ENCODE measurements at places on chromosomes 13 and 19.
A peak's percentile ranks its signal among the peaks of the same experiment; 100 is the strongest.

GRCh38 chr13:94936633-94937032 is 224.3 kb upstream of the SOX21 start:
- H3K4me1 ChIP-seq: no peaks in the 10 kb centered on the region
- H3K4me3 ChIP-seq: no peak overlapping the region
- DNase-seq: no peak
- peaks cover 3% of the 10 kb centered on the region for H3K27me3 ChIP-seq
- no peak overlapping the region for H3K27ac ChIP-seq

GRCh38 chr19:41697198-41697855 is 9.3 kb upstream of the CEACAM7 start:
- no peak for DNase-seq
- no peak overlapping the region for H3K27ac ChIP-seq
- no peaks in the 10 kb centered on the region for H3K27me3 ChIP-seq
- peaks cover 4% of the 10 kb centered on the region for H3K36me3 ChIP-seq
- H3K4me3 ChIP-seq: no peak overlapping the region

DNA sequence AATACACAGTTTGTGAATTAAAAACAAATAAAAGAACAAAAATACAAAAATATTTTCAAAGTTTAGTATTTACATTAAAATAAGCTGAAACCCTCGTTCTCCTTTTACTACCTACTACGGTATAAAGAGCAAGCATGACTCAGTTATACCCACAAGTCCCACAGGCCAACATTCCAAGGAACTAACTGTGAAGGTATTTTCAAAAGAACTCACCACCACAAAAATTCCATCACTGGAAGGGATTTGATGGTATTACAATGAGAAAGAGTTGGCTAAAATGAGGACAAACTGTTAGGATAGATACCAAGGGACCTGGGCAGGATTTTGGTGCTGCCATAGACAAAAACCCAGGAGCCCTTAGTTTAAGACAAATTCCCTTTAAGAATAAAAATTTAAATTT is 122.7 kb downstream of the TBC1D4 start:
- no peak overlapping the region for H3K4me3 ChIP-seq
- H3K27me3 ChIP-seq: no peaks in the 10 kb centered on the region
- peaks cover 10% of the 10 kb centered on the region for H3K4me1 ChIP-seq
- DNase-seq: no peak
- H3K36me3 ChIP-seq: no peaks in the 10 kb centered on the region

GRCh38 chr13:44404261-44405132 is 30.9 kb downstream of the SERP2 start:
- no peaks in the 10 kb centered on the region for H3K36me3 ChIP-seq
- peaks cover 3% of the 10 kb centered on the region for H3K27me3 ChIP-seq
- H3K4me1 ChIP-seq: peaks cover 43% of the 10 kb centered on the region

DNA sequence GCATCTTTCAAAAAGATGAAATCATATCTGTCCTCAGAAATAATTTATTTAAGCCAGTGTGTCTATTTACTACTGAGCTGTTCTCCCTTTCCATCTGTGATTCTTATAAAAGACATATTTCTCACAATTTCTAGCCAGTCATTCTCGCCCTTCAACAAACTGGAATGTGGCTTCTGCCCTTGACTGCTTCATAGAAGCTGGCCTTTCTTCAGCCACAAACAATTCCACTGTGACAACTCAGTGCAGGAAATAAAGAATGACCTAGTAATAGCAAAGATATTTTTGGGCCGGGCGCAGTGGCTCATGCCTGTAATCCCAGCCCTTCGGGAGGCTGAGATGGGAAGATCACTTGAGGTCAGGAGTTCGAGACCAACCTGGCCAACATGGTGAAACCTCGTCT is 655.5 kb downstream of the PCDH9 start:
- H3K4me3 ChIP-seq: no peak overlapping the region
- H3K36me3 ChIP-seq: no peaks in the 10 kb centered on the region
- H3K4me1 ChIP-seq: peaks cover 16% of the 10 kb centered on the region
- no peak for DNase-seq
- no peaks in the 10 kb centered on the region for H3K27me3 ChIP-seq
- H3K27ac ChIP-seq: no peak overlapping the region

DNA sequence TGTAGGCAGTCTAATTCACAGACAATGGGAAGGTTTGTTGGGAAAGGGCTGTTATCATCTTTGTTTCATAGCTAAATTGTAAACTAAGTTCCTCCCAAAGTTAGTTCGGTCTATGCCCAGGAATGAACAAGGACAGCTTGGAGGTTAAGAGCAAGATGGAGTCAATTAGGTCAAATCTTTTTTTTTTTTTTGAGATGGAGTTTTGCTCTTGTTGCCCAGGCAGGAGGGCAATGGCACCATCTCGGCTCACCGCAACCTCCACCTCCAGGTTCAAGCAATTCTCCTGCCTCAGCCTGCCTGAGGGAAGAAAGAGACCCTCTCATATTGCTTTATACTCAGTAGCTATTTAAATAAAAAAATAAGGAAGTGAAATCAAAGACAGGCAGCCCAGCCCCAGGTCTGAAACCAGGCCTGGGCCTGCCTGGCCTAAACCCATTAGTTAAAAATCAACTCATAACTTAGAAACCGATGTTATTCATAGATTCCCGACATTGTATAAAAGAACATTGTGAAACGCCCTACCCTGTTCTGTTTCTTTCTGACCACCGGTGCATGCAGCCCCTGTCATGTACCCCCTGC is 297.4 kb upstream of the SGCG start:
- peak overlapping the region; percentile 66 for H3K27ac ChIP-seq
- H3K27me3 ChIP-seq: peaks cover 6% of the 10 kb centered on the region
- H3K36me3 ChIP-seq: peaks cover 1% of the 10 kb centered on the region
- no peak overlapping the region for H3K4me3 ChIP-seq
- no peak for DNase-seq

GRCh38 chr13:92727118-92727517 is 499.5 kb upstream of the GPC6 start:
- no peak overlapping the region for H3K4me3 ChIP-seq
- H3K27ac ChIP-seq: no peak overlapping the region
- no peaks in the 10 kb centered on the region for H3K27me3 ChIP-seq
- DNase-seq: no peak

GRCh38 chr13:111115965-111116521 is 933 bp downstream of the ARHGEF7 start:
- DNase-seq: no peak
- peak overlapping the region; percentile 91 for H3K4me3 ChIP-seq
- H3K36me3 ChIP-seq: peaks cover 8% of the 10 kb centered on the region
- peak overlapping the region; percentile 97 for H3K27ac ChIP-seq

DNA sequence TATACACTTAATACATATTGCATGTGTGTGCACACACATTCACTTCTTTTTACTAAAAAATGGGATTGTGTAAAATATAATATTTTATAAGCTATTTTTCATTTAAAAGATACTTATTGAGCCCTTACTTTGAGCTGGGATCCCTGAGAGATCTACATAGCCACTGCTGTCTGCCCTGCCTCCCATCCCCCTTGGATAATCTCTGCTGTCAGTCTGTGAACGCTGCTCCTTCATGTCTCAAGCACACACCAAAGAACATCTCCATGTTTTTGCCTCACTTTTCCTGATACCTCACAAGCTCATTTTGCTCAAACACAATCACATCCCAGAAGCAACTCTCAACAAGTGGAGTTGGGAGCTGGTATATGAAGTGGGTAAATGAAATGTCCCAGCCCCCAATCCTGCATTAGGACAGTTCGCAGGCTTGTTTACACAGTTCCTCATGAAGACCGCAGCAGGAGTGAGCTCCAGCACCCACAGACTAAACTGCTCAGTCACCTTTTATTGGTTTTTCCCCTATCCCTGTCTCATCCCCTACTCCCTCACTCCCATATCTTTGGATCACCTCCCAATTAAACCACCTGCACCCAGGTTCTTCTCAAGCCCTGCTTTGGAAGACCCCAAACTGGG is 108.3 kb upstream of the FRY start:
- no peak overlapping the region for H3K27ac ChIP-seq
- peaks cover 6% of the 10 kb centered on the region for H3K27me3 ChIP-seq
- peaks cover 28% of the 10 kb centered on the region for H3K4me1 ChIP-seq
- H3K4me3 ChIP-seq: no peak overlapping the region

DNA sequence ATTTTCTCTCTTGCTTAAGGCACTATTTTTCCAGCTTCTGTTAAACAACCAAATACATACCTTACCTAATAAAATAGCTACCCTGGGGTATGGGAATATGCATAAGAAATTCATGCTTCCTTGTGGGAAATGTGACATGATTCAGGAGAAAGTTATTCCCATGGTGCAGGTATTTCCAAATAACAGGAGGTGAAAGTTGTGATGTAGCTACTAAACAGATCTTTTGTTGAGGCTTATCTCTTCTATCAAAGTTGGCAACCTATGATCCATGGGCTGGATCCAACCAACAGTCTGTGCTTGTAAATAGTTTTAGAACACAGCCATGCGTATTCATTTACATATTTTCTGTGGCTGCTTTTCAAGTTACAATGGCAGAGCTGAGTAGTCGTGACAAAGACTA is 177.8 kb upstream of the NBEA start:
- no peak overlapping the region for H3K4me3 ChIP-seq
- no peak overlapping the region for H3K27ac ChIP-seq
- no peaks in the 10 kb centered on the region for H3K4me1 ChIP-seq
- no peak for DNase-seq
- no peaks in the 10 kb centered on the region for H3K36me3 ChIP-seq

DNA sequence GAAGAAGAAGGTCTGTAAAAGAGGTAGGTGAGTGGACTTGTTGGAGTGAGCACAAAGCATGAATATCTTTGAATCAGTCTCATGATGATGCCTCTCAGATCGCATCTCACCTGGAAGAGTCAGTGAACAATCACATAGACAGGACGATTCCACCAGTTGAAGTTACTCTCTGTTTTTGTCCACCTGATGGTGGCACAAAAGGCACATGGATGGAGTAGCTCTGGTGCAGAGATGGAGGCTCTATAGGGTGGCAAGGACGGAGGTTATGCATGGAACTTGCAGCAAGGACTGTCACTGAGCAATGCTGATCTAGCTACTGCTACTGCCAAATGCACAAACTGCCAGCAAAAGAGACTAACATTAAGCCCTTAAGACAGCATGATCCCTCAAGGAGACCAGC is 10.3 kb upstream of the MYCBP2 start:
- H3K4me3 ChIP-seq: no peak overlapping the region
- no peaks in the 10 kb centered on the region for H3K36me3 ChIP-seq
- DNase-seq: no peak
- peaks cover 35% of the 10 kb centered on the region for H3K27me3 ChIP-seq
- no peaks in the 10 kb centered on the region for H3K4me1 ChIP-seq

- no peak within 1 kb of the TSS for H3K4me3 ChIP-seq
- H3K36me3 ChIP-seq: no peaks in the 10 kb centered on the region
- H3K27me3 ChIP-seq: peaks cover 80% of the 10 kb centered on the region
- H3K4me1 ChIP-seq: no peaks in the 10 kb centered on the region
- DNase-seq: no peak
Observed at GRCh38 chr19:53962887-53963431, at the start of gene CACNG8. Gene CACNG8, plus strand, starts transcription at chr19:53962937.

- H3K4me1 ChIP-seq: no peaks in the 10 kb centered on the region
- no peaks in the 10 kb centered on the region for H3K36me3 ChIP-seq
- no peak for DNase-seq
- H3K27me3 ChIP-seq: no peaks in the 10 kb centered on the region
- no peak overlapping the region for H3K4me3 ChIP-seq
Observed at GRCh38 chr19:42628411-42629140, 33.9 kb upstream of the CEACAM8 start.

DNA sequence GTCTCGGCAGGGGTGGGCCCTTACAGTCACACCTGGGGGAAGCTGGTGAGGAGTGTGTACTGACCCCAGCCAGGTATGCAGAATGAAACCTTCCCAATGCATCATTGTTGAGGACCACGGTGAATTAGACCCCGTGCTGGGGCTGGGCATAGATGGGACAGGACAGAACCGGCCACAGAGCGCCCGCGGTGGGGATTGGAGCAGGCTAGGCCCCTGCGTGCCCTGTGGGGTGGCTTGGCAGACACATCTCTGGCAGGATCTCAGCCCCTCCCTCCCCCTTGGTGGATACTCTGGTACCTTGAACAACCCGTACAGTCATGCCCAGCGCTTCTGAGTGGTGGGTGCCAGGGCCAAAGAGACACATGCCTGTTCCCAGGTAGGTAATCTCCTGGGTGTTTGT is 200.6 kb downstream of the TEX29 start:
- H3K4me1 ChIP-seq: no peaks in the 10 kb centered on the region
- no peaks in the 10 kb centered on the region for H3K36me3 ChIP-seq
- no peak for DNase-seq
- peaks cover 43% of the 10 kb centered on the region for H3K27me3 ChIP-seq

DNA sequence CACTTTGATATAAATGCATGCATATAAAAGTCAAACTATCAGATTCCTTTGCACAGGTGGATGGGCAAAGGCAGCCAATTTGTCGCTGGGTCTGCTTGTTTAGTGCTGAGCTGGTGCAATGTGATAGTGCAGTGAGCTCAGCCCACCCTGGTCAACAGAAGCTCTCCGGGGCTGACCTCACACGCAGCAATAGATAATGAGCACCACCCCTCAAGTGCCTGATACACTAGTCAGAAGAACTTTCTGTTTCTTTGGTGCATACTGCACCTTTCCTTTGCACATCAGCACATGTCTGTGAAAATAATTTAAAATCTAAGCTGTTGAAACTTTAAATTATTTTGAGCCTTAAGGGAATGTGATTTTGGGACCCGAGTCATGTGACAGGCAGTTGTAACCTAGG is 20.2 kb downstream of the ATP8A2 start:
- peaks cover 3% of the 10 kb centered on the region for H3K27me3 ChIP-seq
- no peak overlapping the region for H3K27ac ChIP-seq
- H3K4me3 ChIP-seq: no peak overlapping the region
- H3K4me1 ChIP-seq: peaks cover 9% of the 10 kb centered on the region
- peaks cover 1% of the 10 kb centered on the region for H3K36me3 ChIP-seq

DNA sequence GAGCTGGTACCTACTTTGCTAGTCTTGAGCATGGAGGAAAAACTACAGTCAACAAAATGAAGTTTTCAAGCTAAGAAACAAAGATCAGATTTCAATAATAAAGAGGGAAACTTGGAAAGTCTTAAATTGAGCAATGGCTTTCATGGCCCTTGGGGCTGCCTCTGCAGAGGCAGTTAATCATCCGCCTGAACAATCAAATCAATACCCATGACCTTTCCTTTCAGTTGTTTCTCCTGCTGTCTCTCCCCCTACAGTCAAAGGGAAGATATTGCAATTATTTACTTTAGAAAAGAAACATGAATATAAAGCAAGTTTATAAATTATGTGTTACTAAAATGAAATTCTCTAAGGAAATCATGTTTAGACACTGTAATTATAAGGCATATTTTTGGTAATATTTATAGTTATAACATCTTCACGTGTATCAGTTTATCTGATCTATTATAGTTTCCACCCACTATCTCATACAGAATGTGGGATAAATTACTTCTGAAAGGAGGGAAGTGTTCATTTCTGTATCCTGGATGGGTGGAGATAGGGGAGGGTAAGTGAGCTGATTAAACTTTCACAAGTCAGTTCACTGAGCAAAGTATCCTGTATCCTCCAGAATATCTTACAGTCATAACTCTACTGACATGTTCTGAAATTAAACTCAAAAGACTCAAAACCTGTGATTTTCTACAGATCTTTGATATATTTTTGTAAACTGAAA is 72.4 kb upstream of the TSC22D1 start:
- H3K4me1 ChIP-seq: peaks cover 21% of the 10 kb centered on the region
- no peak for DNase-seq
- H3K27ac ChIP-seq: no peak overlapping the region
- H3K36me3 ChIP-seq: no peaks in the 10 kb centered on the region
- H3K4me3 ChIP-seq: no peak overlapping the region
- no peaks in the 10 kb centered on the region for H3K27me3 ChIP-seq
